ENCODE measurements at places on chromosomes 5 and 9. TPM values are rescaled to one million over a fixed set of nuclear protein-coding genes. Genes with fewer than 3 reads are reported as not detected.

PCDHB8 gene
- 20.8 TPM for total RNA-seq

- H3K27me3 ChIP-seq: no peaks in the 10 kb centered on the region
- no peaks in the 10 kb centered on the region for H3K36me3 ChIP-seq
- no peaks in the 10 kb centered on the region for H3K4me1 ChIP-seq
- DNase-seq: no peak
- H3K4me3 ChIP-seq: no peak overlapping the region
These were observed 142.0 kb downstream of the RORB start for GRCh38 chr9:74639112-74639511.

GRCh38 chr5:33631139-33631538, 190.4 kb downstream of the TARS1 start:
- H3K4me1 ChIP-seq: no peaks in the 10 kb centered on the region
- DNase-seq: no peak
- H3K36me3 ChIP-seq: peaks cover 3% of the 10 kb centered on the region
- H3K27ac ChIP-seq: no peak overlapping the region
- H3K4me3 ChIP-seq: no peak overlapping the region

- no peak overlapping the region for H3K27ac ChIP-seq
- H3K36me3 ChIP-seq: no peaks in the 10 kb centered on the region
- no peaks in the 10 kb centered on the region for H3K4me1 ChIP-seq
- no peaks in the 10 kb centered on the region for H3K27me3 ChIP-seq
- DNase-seq: no peak
These were observed 74.4 kb upstream of the SHISAL2B start for GRCh38 chr5:64615895-64616294.

- no peak overlapping the region for H3K27ac ChIP-seq
- H3K4me1 ChIP-seq: peaks cover 4% of the 10 kb centered on the region
- H3K27me3 ChIP-seq: no peaks in the 10 kb centered on the region
- no peak for DNase-seq
These were observed 36.3 kb downstream of the CAPSL start for GRCh38 chr5:35902046-35902672.

INIP gene
- 9.8 TPM for total RNA-seq

- no peak overlapping the region for H3K27ac ChIP-seq
- no peaks in the 10 kb centered on the region for H3K4me1 ChIP-seq
- no peaks in the 10 kb centered on the region for H3K27me3 ChIP-seq
- no peak overlapping the region for H3K4me3 ChIP-seq
These were observed 161.6 kb downstream of the KCTD16 start for GRCh38 chr5:144332265-144332664.

OR13F1 gene
- not detected for total RNA-seq

COL27A1 gene
- total RNA-seq: 19.2 TPM
